Mesenteric fat pad (tissue), 1 donor: ENCODE measurements at places on chromosomes 6 and 20. TPM values are rescaled to one million over a fixed set of nuclear protein-coding genes. Genes with fewer than 3 reads are reported as not detected.

DNA sequence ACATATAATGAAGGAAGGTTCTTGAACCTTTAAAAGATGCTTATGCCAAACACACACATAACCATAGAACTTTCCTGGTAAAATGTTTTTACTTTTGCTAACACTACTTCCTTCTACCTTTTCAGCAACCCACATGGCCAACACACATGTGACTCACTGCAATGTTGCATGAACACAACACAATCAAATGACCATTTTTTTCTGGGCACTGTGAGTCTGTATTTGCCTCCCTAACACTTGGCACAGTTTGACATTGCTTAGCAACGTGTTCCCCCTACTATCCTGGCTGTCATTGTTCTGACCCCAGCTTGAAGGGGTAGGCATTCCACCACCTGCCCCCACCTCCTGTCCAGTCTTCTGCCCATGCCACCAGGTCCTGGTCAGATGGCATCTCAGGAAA is 204.8 kb upstream of the PRND start:
- no peak for DNase-seq

- no peak for DNase-seq
Measured at GRCh38 chr6:39829331-39829730, 37.2 kb downstream of the DAAM2 start.

GRCh38 chr6:15881150-15881549 is 218.3 kb upstream of the DTNBP1 start:
- DNase-seq, result no peak

GRCh38 chr6:90818163-90818562 is 231.3 kb upstream of the MAP3K7 start:
- DNase-seq, result no peak

DNA sequence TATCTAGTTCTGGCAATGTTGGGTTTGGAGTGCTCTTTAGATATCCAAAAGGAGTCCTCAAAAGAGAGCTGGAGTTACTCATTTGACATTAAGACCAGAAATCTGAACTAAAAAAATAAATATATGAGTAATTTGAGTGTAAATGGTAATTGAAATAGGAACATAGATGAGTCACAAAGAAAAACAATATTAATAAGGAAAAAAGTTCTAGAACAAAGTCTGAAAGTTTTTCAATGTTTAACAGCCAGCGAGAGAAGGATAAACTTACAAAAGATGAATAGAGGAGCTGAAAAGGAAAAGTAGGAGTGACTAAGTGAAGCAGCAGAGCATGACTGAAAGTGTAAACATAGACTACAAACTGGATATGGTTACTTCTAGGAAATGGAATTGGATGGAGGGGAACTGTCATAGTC is 46.8 kb downstream of the EPM2A start:
- no peak for DNase-seq

GRCh38 chr6:19434065-19434464 is 403.1 kb upstream of the ID4 start:
- DNase-seq, result no peak

DNA sequence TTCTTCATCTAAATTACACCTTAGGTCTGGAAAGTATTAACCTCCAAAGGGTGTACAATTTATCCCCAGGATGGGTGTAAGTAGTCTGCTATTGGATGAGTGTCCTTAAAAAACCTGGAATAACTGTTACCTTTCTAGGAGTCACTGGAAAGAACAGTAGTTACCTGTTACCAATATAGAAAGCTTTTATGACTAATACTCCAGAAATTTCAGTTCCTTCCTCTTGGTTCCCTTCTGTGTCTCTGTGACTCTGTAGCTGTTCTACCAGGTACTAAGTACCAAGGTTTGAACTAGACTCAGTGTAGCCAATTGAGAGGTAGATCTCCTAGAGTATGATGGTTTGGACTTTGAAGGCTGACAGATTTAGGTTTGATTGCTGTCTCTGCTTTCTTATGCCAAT is 47.0 kb upstream of the TBX18 start:
- DNase-seq, result no peak

GRCh38 chr6:38443352-38444144 is 196.2 kb downstream of the BTBD9 start:
- DNase-seq, result no peak

DNA sequence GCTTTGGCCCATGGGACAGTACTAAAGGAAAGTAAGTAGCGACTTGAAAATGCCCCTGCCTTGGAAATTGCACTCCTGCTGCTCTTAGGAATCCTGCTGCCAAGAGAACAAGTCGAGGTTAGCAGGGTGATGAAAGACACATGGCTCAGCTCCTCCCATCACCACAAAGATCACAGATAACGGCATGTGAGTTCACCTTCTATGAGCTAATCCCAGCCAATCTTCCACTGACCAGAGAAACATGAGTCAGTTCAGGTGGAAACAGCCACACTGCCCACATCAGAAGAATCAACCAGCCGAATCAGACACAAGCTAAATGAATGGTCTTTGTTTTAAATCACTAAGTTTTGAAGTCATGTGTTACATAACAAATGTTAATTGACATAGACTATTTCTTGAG is 106.3 kb downstream of the PRKN start:
- DNase-seq, result no peak

DNA sequence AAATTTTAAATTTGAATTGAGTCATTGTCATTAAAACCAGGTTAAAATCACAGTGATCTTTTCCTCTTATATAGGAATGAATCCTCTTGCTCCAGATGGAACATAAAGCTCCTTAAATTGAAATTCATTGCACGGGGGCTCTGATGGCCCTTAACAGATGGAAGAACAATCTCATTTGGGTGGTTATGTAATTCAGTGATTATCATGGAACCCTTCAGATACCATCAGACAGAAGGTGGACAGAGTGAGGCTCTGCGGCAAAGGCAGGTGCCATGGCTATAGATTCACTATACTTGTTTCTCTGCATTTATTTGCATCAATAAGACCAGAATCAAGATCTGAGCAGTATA is 17.8 kb upstream of the RNF182 start:
- DNase-seq, result no peak

- no peak for DNase-seq
Measured at GRCh38 chr6:131331151-131331550, 195.9 kb downstream of the AKAP7 start.

GRCh38 chr20:38224531-38224930 is 36.0 kb downstream of the KIAA1755 start:
- no peak for DNase-seq

DNA sequence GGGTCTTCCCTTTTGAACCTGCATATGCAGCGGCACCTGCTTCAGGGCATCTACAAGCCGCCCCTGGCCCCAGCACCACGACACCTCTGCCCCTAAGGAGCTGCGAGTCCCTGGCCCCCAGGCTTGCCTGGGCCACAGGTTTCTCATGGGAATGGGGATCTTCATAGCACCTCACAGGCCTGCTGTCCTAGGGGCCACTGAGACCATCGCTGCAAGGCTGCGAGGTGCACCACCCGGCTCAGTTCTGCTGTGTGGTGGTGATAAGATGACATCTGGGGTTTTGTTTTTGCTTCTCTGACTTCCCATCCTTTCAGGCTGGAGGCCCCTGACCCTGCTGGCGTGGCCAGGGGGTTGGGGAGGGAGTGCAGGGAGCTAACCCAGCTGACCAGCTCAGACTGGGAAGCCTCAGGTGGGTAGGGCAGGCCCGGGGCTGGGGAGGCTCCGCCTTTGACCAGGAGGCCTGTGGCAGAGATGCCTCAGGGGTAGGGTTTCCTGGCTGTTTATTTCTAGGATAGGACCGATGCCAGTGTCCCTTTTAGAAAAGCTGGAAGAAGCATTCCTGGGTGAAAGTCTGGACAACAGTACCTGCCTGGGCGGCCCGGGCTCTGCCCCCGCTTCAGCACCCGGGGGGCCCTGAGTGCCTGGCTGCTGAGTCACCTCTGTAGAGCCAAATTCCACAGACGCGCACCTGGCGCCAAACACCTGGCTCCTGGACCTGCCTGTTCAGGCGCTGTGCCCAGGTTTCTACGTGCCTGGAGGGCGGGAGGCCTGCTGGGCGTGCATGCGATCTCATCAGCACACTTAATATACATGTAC is 264.7 kb downstream of the DLL1 start:
- peak; percentile 72 for DNase-seq

DNA sequence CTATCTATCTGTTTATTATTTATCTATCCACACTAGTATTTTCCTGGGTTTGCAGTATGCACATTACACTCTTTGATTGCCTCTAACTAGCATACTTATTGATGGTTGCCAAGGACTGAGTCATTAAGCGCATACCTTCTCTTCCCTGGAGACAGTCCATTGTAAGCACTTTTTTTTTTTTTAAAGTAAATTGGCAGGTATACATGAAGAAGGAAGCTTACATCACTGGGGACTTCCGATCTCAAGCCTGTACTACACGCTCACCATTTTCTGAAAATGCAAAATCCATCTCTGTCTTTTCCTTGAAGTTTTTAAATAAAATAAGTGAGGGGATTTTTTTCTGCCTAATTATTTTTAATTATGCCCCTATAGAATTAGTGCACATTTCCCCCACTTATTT is 63.5 kb downstream of the HMGN3 start:
- no peak for DNase-seq

DNA sequence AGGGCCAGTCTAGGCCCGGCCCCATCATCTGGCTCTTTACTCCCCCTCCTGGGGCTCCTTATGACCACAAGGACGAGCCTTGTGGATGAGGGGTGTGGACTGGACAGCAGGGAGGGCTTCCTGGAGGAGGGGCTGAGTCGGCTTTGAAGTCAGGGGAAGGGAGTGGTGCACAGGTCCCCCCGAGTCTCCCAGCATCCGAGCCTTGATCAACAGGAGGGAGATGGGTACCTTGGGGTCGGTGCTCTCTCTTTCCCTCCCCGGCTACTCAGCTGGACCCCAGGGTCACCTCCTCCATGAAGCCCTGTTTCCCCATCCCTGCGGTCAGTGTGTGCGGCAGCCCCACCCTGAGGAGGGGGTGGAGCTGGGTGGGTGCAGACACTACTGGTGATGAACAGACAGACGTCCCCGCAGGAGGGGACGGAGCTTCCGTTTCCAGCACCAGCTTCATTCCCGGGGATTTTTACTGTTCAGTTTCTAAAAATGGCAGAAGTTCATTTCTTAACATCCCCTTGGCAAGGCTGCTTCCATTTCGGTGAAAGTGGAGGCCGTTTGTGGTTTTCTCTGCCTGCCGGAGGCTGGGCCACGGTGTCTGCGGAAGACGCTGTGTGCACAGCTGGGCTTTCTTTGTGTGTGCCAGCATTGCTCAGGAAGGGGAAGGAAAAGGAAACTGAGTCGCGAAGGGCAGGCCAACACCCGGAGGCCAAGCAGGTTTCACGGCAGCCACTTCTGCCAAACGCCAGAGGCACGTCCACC is 19.6 kb downstream of the NTSR1 start:
- DNase-seq, result no peak

- DNase-seq, result no peak
Measured at GRCh38 chr6:18349386-18349785, 37.8 kb upstream of the RNF144B start.

DNA sequence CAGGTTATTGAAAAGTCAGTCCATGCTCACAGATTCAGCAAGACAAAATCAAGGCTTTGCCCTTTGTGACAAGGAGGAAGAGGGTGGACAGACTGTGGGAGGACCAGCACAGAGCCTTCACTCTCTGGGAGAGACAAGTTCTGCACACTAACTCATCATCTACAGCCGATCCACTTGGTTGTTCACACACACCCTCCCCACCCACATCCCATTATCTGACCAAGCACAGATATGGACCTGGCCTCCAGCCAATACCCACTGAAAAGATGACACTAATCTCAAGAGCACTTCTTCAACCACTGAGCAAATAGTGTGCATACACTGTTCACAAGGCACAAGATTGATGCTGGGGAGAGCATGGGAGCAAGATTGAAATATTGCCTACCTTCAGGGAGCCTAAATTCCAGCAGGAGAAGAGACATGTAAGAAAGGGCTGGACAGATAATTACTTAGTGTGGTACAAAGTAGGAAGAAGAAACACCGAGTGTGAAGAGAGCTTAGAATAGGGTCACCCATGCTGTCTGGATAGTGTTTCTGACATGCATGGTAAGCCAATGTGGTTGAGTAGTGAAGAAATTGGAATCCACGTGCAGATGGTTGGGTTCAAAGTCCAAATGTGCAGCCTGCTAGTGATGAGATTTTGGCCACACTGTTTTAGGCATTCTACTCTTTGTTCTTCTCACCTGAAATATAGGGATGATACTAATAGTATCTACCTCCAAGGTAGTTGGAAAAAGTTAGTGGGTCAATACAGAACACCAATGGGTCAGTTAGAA is 21.7 kb upstream of the IL17A start:
- no peak for DNase-seq

DNA sequence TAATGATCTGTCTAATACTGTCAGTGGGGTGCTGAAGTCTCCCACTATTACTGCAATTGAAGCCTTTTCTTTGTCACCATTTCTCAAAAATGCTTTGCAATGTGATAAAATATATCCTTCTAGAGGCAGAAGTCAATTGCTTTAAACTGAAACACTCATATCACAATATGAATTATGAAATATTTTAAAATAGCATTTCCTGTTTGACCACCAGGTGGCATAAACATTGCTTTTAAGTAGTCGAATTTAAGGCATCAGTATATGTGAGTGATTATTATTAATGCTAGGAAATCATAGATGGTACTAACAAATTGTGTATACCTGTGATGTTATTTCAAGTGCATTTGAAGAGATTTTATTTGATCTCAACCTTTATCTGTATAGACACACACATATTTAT is 87.5 kb downstream of the MEI4 start:
- no peak for DNase-seq

DNA sequence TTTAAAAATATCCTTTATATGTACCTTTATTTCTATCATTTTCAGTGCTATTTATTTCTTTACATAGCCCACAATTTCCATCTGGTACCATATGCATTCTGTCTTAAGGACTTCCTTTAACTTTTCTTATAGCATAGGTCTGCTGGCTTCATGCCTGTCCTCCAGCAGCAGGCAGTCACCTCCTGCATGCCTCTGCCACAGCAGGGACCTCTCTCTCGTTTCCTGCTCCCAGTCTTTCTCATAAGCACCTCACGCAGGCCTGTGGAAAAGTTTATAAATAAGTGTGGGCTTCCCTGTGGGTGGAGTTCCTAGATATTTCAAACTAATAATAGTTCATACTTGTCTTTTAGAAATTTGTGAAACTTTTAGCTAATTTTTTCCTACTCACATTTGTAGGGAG is 133.9 kb downstream of the KCNQ5 start:
- DNase-seq, result no peak

DNA sequence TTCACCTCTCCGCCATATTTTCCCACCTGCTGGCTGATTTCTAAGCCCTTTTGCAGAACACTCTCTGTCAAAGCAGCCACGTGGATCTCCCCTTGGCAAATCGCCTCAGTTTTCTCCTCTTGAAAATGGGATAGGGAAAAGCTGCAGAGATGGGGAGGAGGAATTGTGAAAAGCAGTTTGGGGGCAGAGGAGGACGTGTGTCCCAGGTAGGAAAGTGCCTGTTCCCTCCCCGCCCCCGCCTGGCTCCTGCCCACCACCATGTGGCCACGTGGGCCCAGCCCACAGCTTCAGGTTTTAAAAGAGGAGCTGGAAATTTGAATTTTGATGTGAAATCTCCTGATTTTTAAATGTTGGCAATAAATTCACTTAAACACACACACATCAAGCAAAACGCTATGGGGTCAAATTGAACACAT is 3.6 kb upstream of the CEBPB start:
- DNase-seq, result no peak

GRCh38 chr6:126628125-126628524 is 288.2 kb downstream of the CENPW start:
- DNase-seq, result no peak

GRCh38 chr20:48571949-48572847 is 255.6 kb downstream of the PREX1 start:
- no peak for DNase-seq

The SYNDIG1 gene
- 0.77 TPM for total RNA-seq

The IRF4 gene
- total RNA-seq, result 6.3 TPM

The SLC4A11 gene
- 1.2 TPM for total RNA-seq

The CDK19 gene
- 11.9 TPM for total RNA-seq

The ZNF322 gene
- total RNA-seq, result 16.3 TPM

The ENPP1 gene
- 32.1 TPM for total RNA-seq

The CCNC gene
- total RNA-seq, result 45.3 TPM

The SPEF1 gene
- not detected for total RNA-seq

The MCCD1 gene
- not detected for total RNA-seq
